Tibial nerve (tissue), 4 donors: ENCODE measurements at places on chromosomes 1 and 21.

DNA sequence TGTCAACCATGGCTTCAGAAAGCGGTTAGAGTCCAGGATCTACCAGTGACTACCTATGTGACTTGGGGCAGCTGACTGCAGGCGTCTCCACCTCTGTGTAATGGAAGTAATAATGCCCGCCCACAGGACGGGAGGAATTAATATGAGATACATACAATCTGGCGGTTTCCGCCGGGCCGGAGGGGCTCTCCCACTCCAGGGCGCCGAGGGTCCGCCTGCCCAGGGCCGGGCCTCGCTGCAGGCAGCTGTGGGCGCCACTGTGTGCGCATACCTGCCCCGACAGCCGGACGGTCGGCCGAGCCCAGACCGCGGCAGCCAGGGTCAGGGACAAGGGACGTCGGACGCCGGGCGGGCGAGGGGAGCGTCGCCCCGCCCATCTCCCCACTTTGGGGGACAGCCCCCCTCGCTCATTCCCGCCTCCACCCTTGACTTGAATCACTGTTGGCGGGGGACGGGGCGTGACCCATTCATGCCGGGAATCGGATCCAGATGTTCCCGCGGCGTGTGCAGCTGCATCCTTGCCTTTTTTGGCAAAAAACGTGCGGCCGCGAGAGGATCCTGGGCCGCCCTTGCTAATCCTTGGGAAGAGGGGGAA lies 6.0 kb upstream of the SF3A3 start:
- peak; percentile 62 for DNase-seq

DNA sequence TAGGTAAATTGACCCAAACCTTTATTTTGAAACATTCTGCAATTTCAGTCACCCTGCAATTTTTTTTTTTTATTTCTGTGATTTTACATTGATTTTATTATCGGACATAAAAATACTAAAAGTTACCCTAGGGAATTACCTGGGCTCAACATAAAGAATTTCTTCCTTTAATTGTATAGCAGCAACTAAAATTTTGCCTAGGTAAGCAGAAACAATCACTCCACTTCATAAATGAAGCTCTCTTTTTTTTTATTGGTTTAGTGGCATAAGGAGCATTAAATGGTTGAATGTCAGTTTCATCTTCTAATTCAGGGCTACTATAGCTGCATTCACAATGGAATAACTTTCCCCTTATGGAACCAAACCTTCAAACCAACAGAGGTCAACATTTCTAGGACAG lies 15.3 kb upstream of the OR2M4 start:
- DNase-seq = no peak

GRCh38 chr21:14754682-14755081 lies 208.6 kb upstream of the SAMSN1 start:
- no peak for DNase-seq

- DNase-seq = no peak
Measured at GRCh38 chr1:17023102-17023501, 11.4 kb upstream of the ATP13A2 start.

- no peak for DNase-seq
Measured at GRCh38 chr1:16442265-16442664, 1.7 kb downstream of the NECAP2 start.

GRCh38 chr1:25700626-25701025 lies 84.0 kb downstream of the MAN1C1 start:
- no peak for DNase-seq

GRCh38 chr21:42837421-42838211 lies 41.7 kb downstream of the WDR4 start:
- no peak for DNase-seq

- DNase-seq = no peak
Measured at GRCh38 chr1:85137660-85138059, 63.2 kb downstream of the SYDE2 start.
